Hematopoietic multipotent progenitor cell (in vitro differentiated cells): ENCODE measurements at places on chromosomes 5 and 9.

DNA sequence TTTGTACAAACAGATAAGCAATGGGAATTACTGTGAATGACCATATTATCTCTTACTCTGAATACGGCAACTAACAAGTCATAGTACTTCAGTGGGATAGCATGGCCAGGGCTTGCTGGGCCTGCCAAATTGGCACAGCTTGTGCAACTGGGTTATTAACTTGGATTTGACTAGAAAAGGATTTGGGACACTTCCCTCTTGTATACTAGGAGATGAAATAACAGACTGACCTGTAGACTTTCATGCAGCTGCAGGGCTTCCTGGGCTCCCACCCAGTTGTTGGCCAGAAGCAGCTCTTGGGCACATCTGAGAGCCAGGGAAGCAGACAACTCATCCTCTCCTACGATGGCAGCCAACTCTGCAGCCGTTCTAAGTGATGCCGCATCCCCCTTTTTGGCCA lies 39.8 kb downstream of the CNOT8 start:
- no peak for DNase-seq

- no peak for DNase-seq
These were observed 18.9 kb upstream of the DUSP1 start for GRCh38 chr5:172789687-172790495.

GRCh38 chr5:71706906-71707305 lies 12.2 kb upstream of the CARTPT start:
- DNase-seq = no peak

DNA sequence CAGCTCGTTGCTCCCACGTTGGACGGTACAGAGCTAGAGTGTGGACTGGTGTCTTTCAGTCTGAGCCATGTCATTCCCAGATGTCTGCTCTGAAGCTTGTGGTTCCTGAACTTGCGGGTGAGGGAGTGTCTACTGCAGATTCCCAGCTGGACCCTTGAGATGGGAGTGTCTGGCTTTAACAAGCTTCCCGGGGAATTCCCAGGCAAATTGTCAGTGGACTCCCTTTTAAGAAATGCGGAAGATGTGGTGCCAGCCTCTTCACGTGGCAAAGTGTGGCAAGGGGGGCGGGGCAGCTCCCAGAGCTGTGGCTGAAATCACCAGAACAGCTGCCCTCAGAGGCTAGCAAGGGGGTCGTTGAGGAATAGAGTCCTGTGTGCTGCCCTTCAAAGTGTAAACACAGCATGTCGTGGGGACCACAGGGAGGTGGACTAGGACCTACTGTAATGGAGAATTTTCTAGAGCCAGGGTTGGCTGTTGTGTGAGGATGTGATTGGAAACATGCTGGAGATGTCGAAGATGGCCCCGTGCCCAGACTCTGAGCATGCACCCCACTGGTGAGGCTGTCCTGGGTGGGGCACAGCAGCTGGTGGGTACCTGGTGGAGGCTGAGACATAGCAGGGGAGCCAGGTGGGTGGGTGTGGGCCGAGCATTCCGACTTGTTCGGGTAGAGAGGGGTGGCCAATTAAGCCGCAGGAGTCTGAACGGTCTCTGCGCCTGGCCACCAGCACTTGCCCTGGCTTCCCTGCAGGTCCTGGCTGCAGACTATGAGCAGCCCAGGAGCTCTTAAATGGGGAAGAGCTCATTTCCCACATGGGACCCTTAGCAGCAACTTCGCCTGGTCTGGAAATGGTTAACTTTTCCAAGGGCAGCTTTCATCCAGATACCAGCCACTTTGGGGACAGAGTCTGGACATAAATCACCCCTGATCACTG lies 37.4 kb downstream of the PRRX2 start:
- DNase-seq = no peak

DNA sequence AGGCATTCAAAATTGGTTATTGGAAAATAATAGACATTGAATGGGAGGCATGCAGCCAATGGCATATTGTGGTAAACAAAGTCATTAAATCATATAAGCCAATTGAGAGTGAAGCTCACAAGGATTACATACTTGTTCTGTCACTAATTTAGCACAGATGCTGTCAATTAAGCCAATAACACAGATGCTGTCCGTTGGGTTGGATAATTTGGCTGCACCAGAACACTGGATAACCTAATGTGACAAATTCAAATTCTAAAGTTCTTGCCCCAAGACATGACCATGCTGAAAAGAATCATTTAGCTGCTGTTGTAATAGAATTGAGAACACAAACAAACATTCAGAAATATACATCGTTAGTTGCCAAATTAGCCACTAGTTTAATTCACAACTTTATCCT lies 1796.4 kb downstream of the EFNA5 start:
- DNase-seq = no peak

DNA sequence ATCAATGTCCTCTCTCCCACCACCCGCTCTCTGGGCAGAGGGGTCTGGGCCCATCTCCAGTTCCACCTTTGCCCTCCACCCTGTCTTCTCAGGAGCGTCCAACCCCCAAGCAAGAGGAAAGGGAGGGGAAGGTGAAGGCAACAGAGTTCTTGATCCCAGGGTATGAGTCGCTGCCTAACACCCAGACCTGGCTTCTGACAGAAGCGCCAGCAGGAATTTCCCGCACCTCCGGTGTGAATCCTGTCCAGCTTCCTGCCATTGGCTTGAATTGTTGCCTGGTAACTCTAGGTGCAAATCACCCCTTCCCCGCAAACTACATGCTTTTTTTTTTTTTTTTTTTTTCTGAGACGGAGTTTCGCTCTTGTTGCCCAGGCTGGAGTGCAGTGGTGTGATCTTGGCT lies 84.2 kb upstream of the IER5L start:
- DNase-seq = no peak

- DNase-seq = no peak
These were observed 410.2 kb downstream of the ACTL7B start for GRCh38 chr9:108445431-108446071.

- DNase-seq = no peak
These were observed 39.6 kb downstream of the PDCD1LG2 start for GRCh38 chr9:5549658-5550650.

- no peak for DNase-seq
These were observed 196.6 kb upstream of the RAD23B start for GRCh38 chr9:107086460-107086859.

- DNase-seq = no peak
These were observed 18.2 kb downstream of the SLC22A5 start for GRCh38 chr5:132387640-132388117.

GRCh38 chr5:138352071-138352721 lies at the start of gene KDM3B:
Gene KDM3B, plus strand, starts transcription at chr5:138352685. Its CDS starts 111 bp downstream, at chr5:138352796.
- peak; percentile 89 for DNase-seq

- no peak for DNase-seq
These were observed 1.1 kb upstream of the G3BP1 start for GRCh38 chr5:151770383-151771258.

DNA sequence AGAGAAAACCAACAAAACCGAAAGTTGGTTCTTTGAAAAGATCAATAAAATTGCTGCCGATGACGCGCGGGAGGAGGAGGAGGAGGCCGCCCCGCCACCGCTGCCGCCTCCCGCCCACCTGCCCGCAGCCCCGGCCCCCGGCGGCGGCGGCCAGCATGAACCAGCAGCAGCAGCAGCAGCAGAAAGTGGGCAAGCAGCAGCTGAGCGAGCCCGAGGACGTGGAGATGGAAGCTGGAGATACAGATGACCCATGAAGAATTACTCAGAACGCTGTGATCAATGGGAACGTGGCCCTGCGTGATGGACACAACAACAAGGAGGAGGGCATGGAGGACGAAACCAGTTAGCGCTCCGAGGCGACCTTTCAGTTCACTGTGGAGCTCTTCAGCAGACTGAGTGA lies 53.9 kb upstream of the EFNA5 start:
- DNase-seq = no peak

DNA sequence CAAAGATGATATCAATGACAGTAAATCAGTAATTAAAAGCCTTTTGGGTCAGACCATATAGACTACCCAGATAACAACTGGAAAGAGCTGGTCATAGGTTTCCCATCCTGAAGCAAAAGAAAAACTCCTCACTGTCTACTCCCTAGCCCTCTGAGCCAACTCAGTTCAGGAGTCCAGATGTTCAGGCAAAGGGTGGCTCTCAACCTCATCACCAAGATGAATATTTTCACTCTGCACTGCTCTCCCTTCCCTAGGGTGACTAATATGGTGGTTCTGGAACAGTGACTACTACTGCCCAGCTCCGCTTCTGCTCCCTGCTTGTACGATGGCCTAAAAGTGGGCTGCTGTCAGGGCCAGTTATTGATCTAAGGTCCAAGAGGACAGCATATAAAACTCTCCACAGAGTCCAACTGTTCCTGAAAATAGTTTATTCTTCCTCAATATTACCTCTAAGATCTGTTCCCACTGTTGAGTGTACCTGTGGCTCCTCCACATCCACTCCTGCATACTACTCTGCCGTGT lies 263.4 kb upstream of the SLC30A5 start:
- no peak for DNase-seq

- DNase-seq = no peak
These were observed 40.6 kb downstream of the JADE2 start for GRCh38 chr5:134565791-134566740.

DNA sequence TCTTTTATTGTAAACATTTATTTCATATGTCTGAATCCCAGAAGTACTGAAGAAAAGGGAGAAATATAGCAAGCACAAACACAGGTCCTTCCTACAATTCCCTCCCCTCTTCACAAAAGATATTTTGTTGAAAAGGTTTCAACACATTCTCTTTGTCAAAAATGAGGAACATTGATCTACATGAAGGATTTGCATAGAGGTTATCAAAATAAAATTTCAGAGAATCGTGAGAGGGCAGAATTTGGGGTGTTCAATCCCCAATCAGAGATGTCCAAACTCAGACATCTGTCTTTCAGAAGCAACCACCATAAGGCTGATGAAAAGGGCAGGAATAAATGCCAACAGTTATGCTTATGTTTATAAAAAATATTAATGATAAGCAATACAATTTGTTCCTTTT lies 69.2 kb downstream of the MARCHF3 start:
- no peak for DNase-seq

DNA sequence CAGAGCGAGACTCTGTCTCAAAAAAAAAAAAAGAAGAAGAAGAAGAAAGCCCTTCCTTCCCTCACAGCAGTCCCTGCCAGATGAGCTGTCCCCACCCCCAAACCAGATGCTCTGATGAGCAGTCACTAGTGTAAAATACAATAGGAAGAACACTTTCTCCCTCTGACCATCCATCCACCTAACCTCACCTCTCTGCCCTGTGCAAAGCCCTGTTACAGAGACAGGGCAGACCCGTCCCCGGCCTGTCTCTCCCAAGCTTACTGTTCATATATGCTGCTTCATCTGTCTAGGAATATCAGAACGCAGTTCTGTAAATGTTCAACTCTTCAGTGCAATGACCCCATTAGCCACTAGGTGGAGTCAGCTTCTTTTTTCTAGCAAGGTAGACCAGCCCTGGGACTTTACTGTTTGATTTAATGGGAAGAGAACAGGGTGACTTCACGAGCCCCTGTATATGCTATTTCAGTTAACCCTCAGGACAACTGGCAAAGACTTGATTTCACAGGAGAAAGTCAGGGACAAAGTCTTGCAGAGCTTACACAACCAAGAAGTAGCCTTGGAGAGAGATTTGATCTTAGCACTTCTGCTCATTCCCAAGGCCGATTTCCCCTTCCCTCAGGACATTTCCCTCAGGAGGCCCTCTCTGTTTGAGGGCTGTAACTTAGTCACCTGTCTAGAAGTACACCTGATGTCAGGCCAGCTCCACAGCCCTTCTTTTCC lies 14.9 kb upstream of the FGFR4 start:
- peak; percentile 88 for DNase-seq

DNA sequence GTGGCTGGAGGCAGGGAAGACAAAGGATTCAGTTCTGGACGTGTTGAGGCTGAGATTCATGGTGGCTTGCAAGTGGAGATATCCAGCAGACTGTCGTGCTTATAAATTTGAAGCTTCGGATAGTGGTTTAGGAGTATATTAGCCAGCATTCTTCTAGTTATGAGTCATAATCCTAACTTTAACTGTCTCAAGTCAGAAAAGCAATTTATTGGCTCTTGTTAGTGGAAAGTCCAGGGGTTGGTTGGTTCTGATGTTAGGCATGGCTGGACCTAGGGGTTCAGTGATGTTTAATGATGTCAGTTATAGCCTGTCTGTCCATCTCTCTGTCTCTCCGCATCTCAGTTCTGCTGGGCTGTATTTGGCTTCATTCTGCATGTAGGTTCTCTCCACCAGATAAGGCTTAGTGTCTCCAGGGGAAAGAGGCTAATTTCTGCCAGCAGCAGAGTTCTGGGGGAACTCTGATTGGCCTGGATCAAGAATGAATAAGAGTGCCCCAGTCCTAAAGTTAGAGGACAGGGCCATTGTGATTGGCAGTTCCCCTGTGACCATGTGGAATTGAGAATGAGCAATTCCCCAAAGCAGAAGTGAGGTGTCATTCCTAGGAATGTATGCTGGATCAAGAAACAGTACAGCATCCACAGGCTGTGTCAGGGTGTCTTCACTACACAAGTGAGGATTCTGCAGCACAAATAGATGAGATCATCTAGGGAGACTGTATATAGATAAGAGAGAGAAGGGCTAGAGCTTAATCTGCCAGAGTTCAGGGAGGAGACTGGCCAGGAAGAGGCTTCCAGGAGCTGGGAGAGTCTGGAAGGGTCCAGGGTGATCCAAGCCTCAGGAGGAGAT lies 72.9 kb upstream of the SHB start:
- DNase-seq = no peak

GRCh38 chr9:37454238-37454637 lies 11.0 kb downstream of the ZBTB5 start:
- no peak for DNase-seq

- DNase-seq = no peak
These were observed 195.4 kb downstream of the NR2F1-AS1 start for GRCh38 chr5:93385655-93386054.

DNA sequence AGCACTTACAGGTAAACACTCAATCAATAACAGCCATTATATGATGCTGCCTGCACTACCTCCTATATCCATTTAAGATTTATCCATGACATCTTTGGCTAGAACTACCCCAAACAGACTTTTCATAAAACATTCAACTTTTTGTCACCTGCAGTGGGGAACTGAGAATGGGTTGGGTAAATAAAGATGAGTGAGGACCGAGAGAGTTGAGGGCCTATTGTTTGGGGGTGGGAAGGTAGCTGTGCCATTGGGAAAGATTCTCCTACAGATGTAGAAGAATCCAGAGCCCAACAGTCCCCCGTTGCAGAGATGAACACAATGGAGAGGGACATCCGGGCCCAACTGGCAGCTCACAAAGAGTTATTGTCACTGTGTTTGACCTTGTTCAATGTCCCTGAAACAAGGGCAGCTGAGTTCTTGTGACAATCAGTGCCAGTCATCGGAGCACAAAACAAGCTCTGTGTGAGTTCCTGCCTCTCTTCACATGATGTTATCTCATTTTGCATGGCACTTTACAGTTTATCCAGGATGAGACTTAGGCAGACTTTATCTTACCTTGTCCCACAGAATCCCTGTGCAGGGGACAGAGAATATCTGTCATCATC lies 11.5 kb upstream of the SLC31A2 start:
- DNase-seq = no peak

GRCh38 chr5:119954106-119954505 lies 324.7 kb downstream of the FAM170A start:
- no peak for DNase-seq
